Endothelial cell (in vitro differentiated cells): ENCODE measurements at places on chromosomes 13 and 19. TPM values are rescaled to one million over a fixed set of nuclear protein-coding genes. Genes with fewer than 3 reads are reported as not detected.

DNA sequence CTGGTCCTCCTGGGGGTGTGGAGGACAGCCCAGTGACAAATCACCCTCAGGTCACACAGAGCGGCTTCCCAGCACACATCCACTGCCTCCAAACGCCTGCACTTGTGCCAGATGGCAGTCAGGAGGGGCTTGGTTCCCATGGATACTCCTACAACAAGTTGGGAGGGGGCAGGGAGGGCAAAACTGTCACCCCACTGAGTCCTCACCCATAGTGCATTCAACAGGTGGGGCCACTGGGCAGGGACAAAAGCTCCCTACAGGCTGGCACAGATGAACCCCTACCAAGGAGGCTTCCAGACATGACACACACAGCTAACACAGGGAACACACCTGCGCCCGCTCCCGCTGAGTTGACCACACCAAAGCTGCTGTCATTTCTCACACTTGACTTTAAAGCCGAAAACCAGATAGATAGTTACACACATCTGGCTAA, 120.5 kb downstream of the STK24 start:
- no peak overlapping the region for H3K4me3 ChIP-seq
- H3K27ac ChIP-seq: no peak overlapping the region
- no peak for DNase-seq
- peaks cover 50% of the 10 kb centered on the region for H3K36me3 ChIP-seq
- peaks cover 9% of the 10 kb centered on the region for H3K27me3 ChIP-seq

DNA sequence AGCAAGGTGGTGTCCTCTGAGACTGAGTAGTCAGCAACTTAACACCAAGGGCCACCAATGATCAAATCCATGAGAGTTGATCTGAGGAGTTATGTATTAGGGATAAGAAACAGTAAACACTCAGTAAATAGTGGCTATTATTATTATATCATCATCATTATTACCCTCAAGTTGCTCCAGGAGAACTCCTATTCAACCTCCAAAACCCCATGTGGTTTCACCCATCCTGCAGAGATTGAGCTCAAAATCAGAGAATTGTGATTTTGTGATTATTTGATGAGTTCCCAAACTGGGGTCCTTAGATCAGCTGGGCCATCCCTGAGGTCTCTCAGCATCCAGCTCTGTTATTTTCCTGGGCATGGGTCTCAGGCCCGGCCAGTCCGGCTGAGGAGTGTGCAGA, 3.5 kb upstream of the CGB7 start:
- DNase-seq: no peak
- no peaks in the 10 kb centered on the region for H3K36me3 ChIP-seq
- H3K4me3 ChIP-seq: no peak overlapping the region
- H3K27ac ChIP-seq: no peak overlapping the region
- H3K27me3 ChIP-seq: peaks cover 23% of the 10 kb centered on the region

Gene NMRK2
- 1.4 TPM for total RNA-seq

Gene IGSF23
- total RNA-seq: not detected

- H3K36me3 ChIP-seq: no peaks in the 10 kb centered on the region
- no peak for DNase-seq
- H3K4me3 ChIP-seq: no peak overlapping the region
- no peak overlapping the region for H3K27ac ChIP-seq
- H3K4me1 ChIP-seq: no peaks in the 10 kb centered on the region
- no peaks in the 10 kb centered on the region for H3K27me3 ChIP-seq
These were observed 54.7 kb upstream of the DCT start for GRCh38 chr13:94534166-94534565.

DNA sequence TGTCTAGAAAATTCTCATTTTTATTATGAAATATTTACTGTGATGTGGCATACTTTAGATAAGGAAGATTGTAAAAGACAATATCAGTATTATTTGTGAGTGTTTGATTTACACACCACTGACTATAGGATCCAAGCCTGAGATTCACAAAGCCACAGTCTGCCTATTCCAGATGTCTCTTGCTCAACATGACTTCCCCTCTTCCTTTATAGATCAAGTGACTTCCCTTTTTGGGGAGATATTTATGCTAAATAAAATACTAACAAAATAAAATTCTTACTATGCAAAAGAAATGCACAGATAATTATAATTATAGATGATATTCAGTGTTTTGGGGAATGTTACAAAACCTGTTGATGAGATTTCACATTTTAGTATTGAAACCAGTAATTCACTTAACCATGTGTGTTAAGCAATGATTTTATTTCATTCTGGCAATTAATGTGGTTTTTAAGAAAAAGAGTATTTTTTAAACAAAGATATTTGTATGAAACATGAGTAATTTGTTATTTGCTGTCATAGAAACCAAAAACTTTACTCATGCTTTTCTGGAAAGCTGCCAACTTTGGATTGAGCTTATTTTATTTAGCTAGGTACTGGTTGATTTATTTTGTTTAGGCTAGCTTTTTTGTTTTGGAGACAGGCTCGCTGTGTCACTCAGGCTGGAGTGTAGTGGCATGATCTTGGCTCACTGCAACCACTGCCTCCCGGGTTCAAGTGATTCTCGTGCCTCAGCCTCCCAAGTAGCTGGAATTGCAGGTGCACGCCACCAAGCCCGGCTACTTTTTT, 13.7 kb upstream of the GPR183 start:
- no peak overlapping the region for H3K27ac ChIP-seq
- no peak overlapping the region for H3K4me3 ChIP-seq

GRCh38 chr13:105364191-105364590, 1171.3 kb downstream of the EFNB2 start:
- no peaks in the 10 kb centered on the region for H3K27me3 ChIP-seq
- H3K4me3 ChIP-seq: no peak overlapping the region
- no peak for DNase-seq
- H3K27ac ChIP-seq: no peak overlapping the region

- H3K27ac ChIP-seq: peak overlapping the region; percentile 85
- DNase-seq: peak; percentile 18
- H3K4me1 ChIP-seq: peaks cover 6% of the 10 kb centered on the region
- peaks cover 2% of the 10 kb centered on the region for H3K27me3 ChIP-seq
- peaks cover 26% of the 10 kb centered on the region for H3K36me3 ChIP-seq
These were observed 14.8 kb downstream of the DHX34 start for GRCh38 chr19:47363758-47364531.

DNA sequence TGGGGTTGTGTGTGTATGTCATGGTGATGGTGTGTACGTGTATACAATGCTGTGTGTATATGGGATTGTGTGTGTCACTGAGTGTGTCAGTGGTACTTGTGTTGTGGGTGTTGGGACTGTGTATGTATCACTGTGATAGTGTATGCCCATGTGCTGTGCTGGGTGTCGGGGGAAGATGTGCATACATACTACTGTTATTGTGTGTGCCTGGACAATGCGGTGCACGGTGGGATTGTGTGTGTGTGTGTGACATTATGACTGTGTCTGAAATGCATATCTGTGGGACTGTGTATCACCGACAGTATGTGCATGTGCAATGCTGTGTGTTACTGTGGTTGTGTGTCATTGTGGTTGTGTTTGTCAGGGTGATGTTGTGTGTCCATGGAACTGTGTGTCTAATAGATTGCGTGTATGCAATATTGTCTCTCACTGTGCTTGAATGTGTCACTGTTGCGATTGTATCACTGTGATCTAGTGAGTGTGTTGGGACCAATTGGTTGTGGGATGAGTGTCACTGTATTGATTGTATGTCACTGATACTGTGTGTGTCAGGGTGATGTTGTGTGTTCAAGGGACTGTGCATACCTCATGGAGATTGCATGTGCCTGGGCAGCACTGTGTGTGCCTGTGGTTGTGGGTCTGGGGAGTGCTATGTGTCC, 11.0 kb upstream of the BBC3 start:
- peaks cover 21% of the 10 kb centered on the region for H3K4me1 ChIP-seq
- no peak for DNase-seq
- H3K27ac ChIP-seq: no peak overlapping the region
- peaks cover 12% of the 10 kb centered on the region for H3K27me3 ChIP-seq
- no peak overlapping the region for H3K4me3 ChIP-seq
- peaks cover 15% of the 10 kb centered on the region for H3K36me3 ChIP-seq

DNA sequence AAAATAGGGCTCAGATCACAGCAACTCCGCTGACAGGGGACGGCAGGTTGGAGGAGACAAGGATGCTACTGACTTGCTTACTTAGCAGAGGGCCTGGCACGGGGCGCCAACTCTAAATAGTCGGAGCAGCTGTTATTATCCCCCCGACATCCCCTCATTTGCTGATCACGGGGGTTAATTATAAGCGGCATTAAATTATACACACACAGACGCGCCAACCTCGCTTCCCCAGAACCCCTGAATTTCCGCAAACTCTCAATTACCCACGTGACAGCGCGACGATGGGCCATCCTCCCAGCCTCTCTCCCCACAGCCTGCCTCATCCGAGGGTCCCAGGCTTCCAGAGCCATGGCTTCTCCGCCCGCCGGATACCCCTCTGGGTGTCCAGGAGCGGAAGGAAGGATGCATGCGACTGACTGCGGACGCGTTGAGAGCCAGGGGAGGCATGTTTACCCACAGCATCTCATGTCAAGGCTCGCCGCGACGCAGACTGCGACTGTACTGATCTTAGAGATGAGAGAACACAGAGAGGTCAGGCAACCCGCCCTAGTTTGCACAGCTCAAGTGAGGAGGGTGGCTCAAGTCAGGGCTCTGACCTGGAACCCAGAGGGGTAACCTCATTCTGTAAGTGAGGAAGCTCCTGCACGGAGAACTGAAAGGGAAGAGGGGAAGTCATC, 5.7 kb downstream of the PTPRS start:
- H3K36me3 ChIP-seq: no peaks in the 10 kb centered on the region
- H3K4me1 ChIP-seq: peaks cover 21% of the 10 kb centered on the region
- no peak overlapping the region for H3K4me3 ChIP-seq
- H3K27ac ChIP-seq: no peak overlapping the region

- peaks cover 6% of the 10 kb centered on the region for H3K27me3 ChIP-seq
- peaks cover 10% of the 10 kb centered on the region for H3K4me1 ChIP-seq
- peaks cover 20% of the 10 kb centered on the region for H3K36me3 ChIP-seq
- peak; percentile 86 for DNase-seq
- H3K27ac ChIP-seq: peak within 1 kb of the TSS; percentile 83
These were observed at the start of gene ZNF805 for GRCh38 chr19:57240311-57241090. Gene ZNF805, plus strand, starts transcription at chr19:57240632. Its CDS starts 260 bp downstream, at chr19:57240892.

DNA sequence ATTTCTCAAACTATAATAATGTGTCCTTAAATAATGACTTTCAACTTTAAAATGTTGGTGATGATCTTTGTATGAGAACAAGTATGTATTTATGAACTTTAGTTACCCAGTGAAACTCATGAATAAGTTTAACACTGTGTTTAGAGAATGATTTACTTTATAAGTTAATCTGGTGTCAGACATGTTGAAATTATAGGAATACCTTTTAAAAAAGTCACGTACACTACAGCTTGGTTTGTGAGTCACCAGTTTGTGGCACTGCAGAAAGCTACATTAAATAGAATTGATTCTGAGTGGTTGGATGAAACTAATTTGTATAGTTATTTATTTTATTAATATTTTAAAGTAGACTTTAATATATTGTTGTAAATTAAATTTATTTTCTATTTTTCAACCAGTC, 1366.2 kb upstream of the PCDH20 start:
- no peak for DNase-seq
- no peaks in the 10 kb centered on the region for H3K36me3 ChIP-seq
- H3K4me1 ChIP-seq: no peaks in the 10 kb centered on the region
- no peaks in the 10 kb centered on the region for H3K27me3 ChIP-seq
- H3K4me3 ChIP-seq: no peak overlapping the region

Gene CYP4F8
- not detected for total RNA-seq

GRCh38 chr13:97057176-97057575, 62.9 kb upstream of the OXGR1 start:
- H3K4me1 ChIP-seq: no peaks in the 10 kb centered on the region
- peaks cover 2% of the 10 kb centered on the region for H3K27me3 ChIP-seq
- no peak for DNase-seq
- no peak overlapping the region for H3K27ac ChIP-seq
- H3K36me3 ChIP-seq: peaks cover 4% of the 10 kb centered on the region
- H3K4me3 ChIP-seq: no peak overlapping the region

GRCh38 chr19:28543244-28543776, 669.6 kb downstream of the UQCRFS1 start:
- peaks cover 3% of the 10 kb centered on the region for H3K27me3 ChIP-seq
- no peak for DNase-seq
- H3K4me3 ChIP-seq: no peak overlapping the region
- peaks cover 4% of the 10 kb centered on the region for H3K36me3 ChIP-seq
- H3K4me1 ChIP-seq: no peaks in the 10 kb centered on the region
- no peak overlapping the region for H3K27ac ChIP-seq

Gene ETV2
- total RNA-seq: 1,894 TPM

DNA sequence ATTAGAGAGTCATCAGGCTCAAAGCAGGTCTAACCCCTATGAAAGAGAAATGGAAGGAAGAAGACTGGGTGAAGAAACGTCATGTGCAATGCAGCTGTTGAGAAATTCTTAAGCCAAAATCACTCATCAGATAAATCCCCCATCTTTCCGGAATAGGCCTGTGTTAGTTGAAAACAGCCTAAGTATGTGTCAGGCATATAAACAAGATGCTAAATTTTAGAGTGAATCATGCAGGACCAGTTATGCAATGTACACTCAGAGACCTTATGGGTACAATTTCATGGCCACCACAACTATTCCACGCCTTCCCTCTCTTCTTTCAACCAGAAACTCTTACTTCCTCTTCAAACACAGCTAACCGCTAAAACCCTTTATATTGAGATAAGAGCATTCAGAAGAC, 717.7 kb upstream of the ATXN8OS start:
- H3K4me1 ChIP-seq: no peaks in the 10 kb centered on the region
- H3K27me3 ChIP-seq: no peaks in the 10 kb centered on the region
- H3K27ac ChIP-seq: no peak overlapping the region
- H3K36me3 ChIP-seq: no peaks in the 10 kb centered on the region
- no peak for DNase-seq
